ENCODE measurements at places on chromosomes 7 and 10.

DNA sequence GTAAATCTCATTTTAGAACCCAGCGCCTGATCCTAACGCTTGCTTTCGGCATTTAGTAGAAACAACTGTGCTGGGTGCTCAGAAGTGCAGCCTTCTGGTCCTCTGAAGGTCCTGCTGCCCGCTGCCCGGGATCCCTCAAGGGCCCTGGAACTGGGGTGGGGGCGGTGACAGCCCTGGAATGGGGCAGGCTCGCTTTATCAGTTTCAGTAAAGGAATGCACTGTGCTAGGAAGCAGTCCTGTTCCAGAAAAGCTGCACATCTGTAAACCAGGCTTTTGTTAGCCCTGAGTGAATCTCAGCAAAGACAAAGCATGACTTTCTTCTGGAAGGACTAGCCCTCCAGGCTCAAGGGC lies 254.6 kb downstream of the TNS3 start:
- DNase-seq, result no peak

DNA sequence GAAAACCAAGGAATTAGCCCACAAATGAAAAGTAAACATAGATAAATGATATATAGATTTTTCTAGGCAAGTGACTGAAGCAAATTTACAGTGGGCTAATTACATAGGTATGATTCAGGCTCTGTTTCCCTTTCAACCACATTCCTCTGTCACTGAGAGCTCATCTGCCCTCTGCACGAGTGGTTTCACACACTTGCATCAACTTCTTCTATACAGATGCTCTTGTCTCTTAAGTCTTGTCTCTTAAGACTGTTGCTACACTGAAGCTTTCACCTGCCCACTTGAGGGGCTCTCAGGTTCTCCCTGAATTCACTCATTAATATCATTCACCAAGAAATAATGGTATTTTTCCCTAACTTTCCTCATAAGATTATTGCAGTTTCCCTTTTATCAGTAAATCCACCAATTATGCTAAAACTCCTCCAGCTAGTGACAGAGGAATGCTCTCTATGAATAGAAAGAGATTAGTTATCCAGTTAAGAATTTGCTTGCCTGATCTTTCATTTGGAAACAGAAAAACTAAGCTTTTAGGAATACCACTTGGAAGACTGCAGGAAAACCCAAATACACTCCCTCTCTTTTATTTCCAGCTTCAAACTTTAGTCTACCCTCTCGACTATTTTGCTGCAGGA lies 95.7 kb downstream of the ELAPOR2 start:
- no peak for DNase-seq

DNA sequence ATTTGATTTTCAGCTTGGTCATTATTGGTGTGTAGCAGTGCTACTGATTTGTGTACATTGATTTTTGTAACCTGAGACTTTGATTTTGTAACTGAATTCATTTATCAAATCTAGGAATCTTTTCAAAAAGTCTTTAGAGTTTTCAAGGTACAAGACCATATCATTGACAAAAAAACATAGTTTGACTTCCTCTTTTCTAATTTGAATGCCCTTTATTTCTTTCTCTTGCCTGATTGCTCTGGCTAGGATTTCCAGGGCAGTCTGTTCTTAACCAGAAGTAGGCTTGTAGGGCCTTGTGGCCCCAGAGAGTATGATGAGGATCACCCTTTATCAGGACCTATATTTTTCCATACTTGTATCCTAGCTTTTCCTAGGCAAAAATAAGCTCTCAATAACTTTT lies 234.5 kb upstream of the FZD1 start:
- no peak for DNase-seq

DNA sequence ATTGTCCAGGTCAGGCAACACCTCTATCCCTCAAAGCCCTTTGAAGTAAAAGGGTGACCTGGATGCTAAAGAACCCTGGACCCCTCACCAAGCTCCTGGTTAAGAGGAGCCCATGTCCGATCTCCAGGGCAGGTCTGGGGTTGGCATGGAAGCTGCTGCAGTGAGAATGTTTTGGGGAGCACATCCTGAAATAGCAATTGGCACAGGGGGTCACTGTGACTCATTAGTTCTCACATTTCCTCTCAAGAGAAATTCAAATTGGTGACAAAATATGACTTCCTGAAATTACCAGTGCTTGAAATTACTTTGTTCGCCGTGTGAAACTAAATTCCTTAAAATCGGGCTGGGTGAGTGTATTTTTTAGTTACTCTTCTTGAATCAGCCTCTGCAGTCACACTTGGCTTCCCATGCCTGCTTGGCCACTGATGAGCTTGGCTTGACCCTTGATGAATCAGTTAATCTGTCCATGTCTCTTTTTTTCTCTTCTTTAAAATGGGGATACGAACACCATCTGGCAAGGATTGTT lies 18.8 kb upstream of the ARHGAP22 start:
- DNase-seq, result no peak

GRCh38 chr7:134318443-134318842 lies 1.7 kb upstream of the SLC35B4 start:
- DNase-seq, result no peak

GRCh38 chr10:128972036-128972405 lies 495.0 kb upstream of the MGMT start:
- no peak for DNase-seq

GRCh38 chr10:93334901-93335327 lies 147.2 kb downstream of the MYOF start:
- no peak for DNase-seq

DNA sequence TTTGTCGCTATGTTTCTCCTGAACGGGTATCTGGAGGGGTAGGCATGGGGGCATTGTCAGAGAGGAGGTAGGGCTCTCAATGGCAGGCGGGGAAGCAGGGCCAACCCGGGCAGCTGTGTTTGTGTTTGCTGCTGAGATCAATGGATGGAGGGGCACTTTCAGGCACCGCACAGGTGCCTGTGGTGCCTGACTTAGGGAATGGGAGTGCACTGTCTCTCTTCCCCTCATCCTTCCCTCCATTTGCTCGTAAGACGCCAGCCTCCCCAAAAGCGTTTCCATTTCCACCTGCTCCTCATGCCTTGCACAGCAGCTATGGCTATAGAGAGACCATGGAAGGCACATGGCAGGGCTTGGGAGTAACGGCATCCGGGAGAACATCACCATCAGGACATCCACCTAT lies 615.9 kb upstream of the FOXK1 start:
- DNase-seq, result no peak

GRCh38 chr10:93941606-93942005 lies 47.8 kb downstream of the SLC35G1 start:
- DNase-seq, result no peak

- no peak for DNase-seq
Measured at GRCh38 chr7:87178320-87178719, 26.1 kb downstream of the DMTF1 start.

- no peak for DNase-seq
Measured at GRCh38 chr7:70645876-70646351, 486.0 kb upstream of the GALNT17 start.

GRCh38 chr7:3899559-3899991 lies 598.5 kb downstream of the SDK1 start:
- no peak for DNase-seq

- DNase-seq, result no peak
Measured at GRCh38 chr10:2915412-2915811, 151.9 kb upstream of the PFKP start.

Measured in NCI-H2171 treated with DMSO at 0.1 percent for 48 hours (cell line).